ENCODE measurements at places on chromosomes 5 and 9.
A peak's percentile ranks its signal among the peaks of the same experiment; 100 is the strongest.

DNA sequence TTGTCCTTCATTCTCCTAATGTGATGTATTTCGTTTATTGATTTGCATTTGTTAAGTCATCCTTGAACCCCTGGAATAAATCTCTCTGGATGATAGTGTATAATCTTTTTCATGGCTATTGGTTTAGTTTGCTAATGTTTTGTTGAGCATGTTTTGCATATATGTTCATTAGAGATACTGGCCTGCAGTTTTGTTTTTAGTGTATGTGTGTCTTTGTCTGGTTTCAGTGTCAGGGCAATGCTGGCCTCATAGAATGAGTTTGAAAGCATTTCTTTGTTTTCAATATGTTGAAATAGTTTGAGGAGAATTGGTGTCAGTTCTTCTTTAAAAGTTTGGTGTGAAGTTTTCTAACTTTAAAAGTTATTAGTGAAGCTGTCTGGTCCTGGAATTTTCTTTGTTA, 149.6 kb upstream of the ATP10B start:
- no peak for DNase-seq

- no peak for DNase-seq
Measured at GRCh38 chr9:93678199-93679019, 102.0 kb downstream of the PHF2 start.

DNA sequence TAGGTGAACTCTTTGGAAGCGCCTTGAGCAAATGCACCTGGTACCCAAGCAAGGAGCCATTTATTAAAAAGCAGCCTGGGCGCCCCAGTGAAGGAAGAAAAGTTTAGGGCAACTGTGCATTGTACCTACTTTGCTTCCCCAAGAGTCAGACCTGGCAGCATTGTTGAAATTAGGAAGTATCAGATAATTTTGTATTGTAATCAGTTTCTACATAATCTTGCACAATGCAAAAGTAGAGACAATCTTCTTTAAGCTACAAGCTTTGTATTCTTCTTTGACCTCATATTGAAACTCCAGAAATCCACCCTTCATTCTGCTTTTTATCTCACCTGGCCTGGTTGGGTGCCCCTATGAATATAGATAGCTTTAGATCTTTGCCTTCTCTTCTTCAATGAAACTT, 490.8 kb downstream of the RASEF start:
- DNase-seq = no peak

- DNase-seq = no peak
Measured at GRCh38 chr5:153569036-153569435, 78.6 kb downstream of the GRIA1 start.

- peak; percentile 40 for DNase-seq
Measured at GRCh38 chr5:139743001-139743771, 52.4 kb upstream of the PSD2 start.

DNA sequence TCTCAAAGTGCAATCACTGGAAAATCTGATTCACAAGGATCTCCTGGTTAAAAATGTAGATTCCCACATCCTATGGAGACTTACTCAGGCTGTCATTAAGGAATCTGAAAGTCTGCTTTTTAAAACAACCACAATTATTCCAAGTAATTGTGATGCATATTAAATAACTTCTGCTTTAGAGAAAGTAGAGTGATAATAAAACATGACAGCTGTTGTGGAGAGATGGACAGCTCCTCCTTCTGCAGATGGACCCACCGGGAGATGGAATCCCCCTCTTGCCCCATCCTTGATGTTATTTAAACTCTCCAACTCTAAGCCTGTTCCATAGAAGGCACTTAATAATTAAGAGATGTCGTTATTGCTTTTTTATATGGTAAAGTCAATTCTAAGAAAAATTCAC, 802.2 kb downstream of the CDH12 start:
- DNase-seq = no peak

- DNase-seq = no peak
Measured at GRCh38 chr5:164472165-164472564, 966.7 kb downstream of the MAT2B start.

DNA sequence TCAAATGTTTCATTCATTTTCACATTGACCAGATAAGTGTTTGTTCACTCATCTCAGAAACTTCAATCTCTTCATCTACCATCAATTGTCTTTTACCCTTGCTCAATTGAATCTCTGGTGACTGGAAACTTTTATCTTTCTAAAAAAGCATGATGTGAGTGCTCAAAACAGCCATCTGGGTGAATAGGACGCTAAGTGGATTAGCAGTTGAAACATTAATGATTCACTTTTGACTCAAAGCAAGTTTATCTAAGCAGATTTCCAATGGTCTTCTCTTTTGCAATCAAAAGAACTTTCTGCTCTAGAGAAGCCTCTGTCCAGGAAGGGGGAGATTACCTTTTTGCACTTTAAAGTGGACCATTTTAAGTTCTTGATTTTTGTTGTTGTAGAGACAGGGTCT, 22.2 kb downstream of the KLF4 start:
- DNase-seq = no peak

DNA sequence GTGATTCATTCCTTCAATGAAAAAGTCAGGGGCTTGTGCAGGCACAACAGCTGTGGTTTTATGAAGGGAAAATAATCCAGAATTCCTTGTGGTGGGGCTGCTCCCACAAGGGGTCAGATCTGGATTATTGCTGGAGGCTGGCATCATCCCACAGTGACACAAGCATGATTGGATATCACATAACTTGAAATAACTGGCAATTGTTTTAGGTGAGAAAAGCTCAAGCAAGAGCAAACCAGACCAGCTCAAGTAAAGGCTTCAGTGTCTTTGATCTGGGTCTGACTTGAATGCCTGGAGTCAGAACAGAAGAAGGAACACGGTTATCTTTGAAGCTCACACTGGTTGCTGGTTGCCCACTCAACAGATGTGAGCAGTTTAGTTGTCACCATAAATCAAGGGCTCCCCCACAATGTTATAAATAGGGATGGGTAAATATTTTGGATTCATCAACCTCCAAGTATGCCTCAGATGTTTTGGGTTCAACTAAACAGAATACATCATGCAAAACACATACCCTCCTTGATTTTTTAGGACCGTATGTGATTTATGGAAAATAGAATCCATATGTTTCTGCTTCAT, 3.1 kb upstream of the ZNF474 start:
- DNase-seq = no peak

DNA sequence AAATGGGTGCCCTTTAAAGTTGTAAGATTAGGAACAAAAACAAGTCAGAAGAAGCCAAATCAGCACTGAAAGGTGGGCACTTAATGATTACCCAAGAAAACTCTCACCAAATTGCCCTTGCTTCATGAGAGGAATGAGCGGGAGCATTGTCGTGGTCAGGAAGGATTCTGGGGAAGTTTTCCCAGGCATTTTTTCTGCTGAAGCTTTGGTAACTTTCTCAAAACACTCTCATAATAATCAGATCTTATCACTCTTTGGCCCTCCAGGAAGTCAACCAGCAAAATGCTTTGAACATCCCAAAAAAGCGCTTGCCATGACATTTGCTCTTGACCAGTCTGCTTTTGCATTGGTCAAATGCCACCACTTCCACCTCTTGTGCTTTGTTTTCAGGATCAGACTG, 10.4 kb upstream of the PCDHGC3 start:
- DNase-seq = no peak

- no peak for DNase-seq
Measured at GRCh38 chr9:118751077-118751847, 618.0 kb downstream of the BRINP1 start.

DNA sequence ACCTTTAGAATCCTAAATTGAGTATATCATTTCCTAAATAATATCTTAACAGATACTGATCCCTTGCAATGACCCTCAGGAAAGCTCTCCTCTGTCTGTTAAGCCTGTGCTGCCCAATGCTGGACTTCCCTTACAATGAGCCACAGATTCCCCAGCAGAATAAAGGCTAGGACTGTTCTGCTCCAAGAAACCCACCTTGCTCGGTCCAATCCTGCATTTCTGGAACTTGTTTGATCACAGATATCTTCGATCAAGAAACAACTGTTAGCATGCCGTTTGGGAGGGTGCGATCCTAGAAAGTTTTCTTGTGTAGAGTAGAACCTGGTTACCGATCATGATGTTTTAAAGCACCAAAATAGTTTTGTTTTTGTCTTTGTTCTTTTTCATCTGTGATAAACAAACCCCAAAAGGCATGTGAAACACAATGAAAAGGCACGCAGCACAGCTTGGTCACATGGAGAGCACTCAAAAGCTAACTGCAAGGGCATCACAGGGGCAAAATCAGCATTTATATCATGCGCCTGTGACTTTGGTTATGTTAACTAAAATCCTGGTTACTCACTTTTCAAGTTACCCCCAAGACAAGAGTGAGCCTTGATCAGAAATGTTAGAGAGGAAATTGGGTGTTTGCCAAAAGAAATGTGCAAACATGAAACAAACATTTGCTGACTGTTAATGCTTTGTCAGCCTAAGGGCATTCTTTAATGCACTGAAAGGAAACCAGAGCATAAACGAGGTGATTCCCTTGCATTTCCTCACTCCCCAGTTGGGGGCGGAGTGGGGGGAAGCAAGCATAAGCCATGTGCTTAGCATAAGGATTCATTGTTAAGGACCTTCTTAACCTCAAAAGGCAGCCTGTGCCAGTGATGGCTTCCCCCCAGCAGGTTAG, 61.9 kb upstream of the ADAMTS16 start:
- no peak for DNase-seq

- DNase-seq = no peak
Measured at GRCh38 chr5:105392710-105393149, 1830.1 kb upstream of the NUDT12 start.

GRCh38 chr9:16125629-16126028, 572.8 kb downstream of the CCDC171 start:
- DNase-seq = no peak

DNA sequence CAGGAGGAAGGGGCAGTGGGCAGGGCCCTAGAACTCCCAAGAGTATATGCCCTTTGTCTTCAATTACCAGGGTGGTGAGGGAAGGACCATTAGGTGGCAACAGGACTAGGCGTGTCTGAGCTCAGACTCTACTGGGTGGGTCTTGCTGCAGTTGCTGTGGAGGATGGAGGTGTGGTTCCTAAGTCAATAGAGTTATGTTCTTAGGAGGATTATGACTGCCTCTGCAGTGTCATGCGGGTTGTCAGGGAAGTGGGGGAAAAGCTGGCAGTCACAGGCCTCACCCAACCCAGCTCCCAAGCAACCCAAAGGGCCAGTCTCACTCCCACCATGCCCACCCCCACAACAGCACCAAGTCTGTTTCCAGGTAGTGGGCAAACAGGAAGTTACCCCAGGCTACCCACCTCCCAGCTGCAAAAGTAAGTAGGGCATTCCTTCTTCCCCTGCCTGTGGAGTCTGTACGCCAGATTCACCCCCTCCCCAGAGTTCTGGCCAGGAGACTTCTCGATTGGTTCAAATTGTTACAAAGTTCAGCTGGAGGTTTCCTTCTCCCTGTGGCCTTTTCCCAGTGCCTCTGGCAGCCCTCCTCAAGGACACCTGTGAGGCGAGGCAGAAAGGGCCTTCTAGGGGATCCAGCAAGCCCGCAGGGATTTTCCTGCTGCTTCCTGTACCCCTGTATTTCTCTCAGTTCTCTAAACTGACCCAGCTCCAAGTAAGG, 145.3 kb downstream of the HINT1 start:
- DNase-seq = no peak

DNA sequence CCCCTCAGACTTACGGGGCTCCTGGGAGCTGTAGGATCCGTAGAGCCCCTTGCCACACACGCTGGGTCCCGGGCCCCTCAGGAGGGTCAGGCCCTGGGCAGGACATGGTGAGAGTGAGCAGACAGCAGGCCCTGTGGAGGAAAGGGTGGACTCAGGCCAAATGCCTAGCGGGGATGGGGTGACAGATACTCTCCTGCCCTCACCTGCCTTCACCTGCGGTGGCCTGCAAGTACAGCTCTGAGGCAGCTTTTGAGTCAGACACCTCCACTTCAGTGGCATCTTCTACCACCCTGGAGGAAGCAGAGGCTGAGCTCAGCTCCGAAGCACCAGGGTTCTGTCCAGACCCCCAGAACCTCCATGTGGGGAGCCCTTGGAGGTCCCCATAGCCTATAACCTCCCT, 26.2 kb downstream of the SLC35A4 start:
- DNase-seq = no peak

DNA sequence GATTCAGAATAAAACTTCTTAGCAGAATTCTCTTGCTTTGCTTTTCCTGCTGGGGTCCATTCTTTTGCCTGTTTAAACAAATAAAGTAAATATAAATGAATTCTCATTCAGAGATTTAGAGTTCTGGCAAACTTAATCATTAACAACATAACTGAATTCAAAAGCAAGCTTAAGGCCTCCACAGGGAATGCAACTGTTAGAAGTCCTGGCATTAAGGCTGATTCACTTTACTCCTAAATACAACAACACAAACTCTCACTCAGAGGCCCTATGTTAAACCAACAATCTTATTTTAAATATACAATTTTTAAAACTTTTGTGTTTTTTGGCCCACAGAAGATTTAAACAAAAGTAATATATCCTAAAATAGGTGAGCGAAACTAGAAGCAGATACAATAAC, 178.3 kb downstream of the AP3B1 start:
- DNase-seq = no peak

DNA sequence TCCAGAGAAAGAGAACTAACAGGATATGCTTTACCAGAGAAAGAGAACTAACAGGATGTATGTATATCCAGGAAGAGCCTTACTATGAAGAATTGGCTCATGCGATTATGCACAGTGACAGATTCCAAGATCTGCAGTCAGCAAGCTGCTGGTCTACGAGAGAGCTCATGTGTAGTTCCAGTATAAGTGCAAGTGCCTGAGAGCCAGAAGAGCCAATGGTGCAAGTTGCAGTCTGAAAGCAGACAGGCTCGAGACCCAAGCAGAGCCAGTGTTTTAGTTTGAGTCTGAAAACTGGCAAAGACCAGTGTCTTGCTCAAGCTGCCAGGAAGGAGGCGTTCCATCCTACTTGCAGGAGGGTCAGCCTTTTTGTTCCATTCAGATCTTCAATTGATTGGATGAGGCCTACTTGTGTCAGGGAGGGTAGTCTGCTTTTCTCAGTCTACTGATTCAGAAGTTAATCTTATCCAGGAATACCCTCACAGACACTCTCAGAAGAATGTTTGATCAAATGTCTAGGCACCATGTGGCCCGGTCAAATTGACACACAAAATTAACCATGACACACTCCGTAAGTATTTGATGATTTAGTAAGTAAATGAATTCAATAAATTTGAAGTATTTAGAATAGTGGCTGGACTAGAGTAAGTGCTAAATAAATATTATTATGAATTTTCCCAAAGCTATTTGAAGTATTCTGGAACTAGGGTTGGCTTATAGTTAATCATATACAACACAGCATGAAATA, 372.1 kb upstream of the SGCD start:
- DNase-seq = no peak

DNA sequence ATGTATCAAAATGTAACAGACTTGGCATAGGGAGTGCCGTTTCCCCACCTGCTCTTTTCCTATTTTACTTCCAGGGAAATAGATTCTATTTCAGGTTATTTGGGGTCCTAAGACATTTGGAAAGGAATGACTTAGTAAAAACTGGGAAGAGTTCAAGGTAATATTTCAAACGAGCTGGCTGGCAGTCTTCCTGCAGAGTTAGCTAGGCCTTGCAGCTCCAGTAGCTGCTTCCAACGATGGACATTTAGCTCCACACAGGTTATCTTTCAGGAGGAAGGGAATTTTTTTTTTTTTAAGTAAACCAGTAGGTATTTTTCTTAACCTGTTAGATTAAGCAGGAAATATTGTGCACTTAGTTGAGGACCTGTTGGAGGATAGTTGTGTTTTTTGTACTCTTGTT, 45.2 kb downstream of the TLE4 start:
- DNase-seq = peak; percentile 49
